ENCODE measurements at places on chromosomes 1 and 21. TPM values are rescaled to one million over a fixed set of nuclear protein-coding genes. Genes with fewer than 3 reads are reported as not detected.

Gene PPIAL4G
- not detected for total RNA-seq

Gene MTF1
- total RNA-seq, result 2.2 TPM

Gene ATP1A4
- total RNA-seq, result not detected

Gene NPPB
- not detected for total RNA-seq

Gene CTSS
- 33.7 TPM for total RNA-seq

Gene TMEM82
- total RNA-seq, result not detected

Gene CYP4A11
- not detected for total RNA-seq

Gene TMEM54
- total RNA-seq, result 53.6 TPM

Gene PTPRF
- total RNA-seq, result 152 TPM

Gene NBPF8
- 9.9 TPM for total RNA-seq

Gene SPRR2G
- not detected for total RNA-seq

Gene IGSF3
- total RNA-seq, result 0.60 TPM

Gene ARHGEF16
- total RNA-seq, result 0.35 TPM

Gene FAAP20
- 19.8 TPM for total RNA-seq

Gene RIPPLY3
- not detected for total RNA-seq

Gene CFAP45
- 0.32 TPM for total RNA-seq

Gene DMRTA2
- not detected for total RNA-seq

Gene OR2T29
- not detected for total RNA-seq

Gene PADI2
- total RNA-seq, result not detected
